Suppressor macrophage (primary cell): ENCODE measurements at places on chromosomes 3 and 15.
A peak's percentile ranks its signal among the peaks of the same experiment; 100 is the strongest.

- DNase-seq = peak; percentile 98
Observed at GRCh38 chr3:48439820-48440589, at the start of the genes CCDC51 and TMA7. TSS of gene CCDC51 (minus strand) at chr3:48440119. CDS start at chr3:48435128, 4,991 bp downstream. TSS of gene TMA7 (plus strand) at chr3:48440257. CDS start at chr3:48440297, 40 bp downstream.

DNA sequence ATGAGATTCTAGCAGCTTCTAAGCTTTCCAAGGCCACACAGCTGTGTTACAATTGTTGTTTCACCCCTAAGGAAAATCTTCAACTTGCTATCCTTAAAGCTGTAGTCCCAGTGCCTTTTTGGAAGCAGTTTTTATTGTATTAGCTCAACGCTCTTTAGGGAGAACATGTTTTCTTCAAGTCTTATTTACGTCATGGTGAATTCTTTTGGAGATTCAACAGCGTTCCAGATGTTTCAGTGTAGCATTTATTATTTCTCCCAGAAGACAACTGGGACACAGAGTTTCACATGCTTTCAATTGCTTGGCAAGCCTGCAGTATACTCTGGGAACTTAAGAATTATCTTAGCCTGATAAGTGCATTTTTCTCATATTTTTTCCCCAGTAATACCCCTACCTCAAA lies 888.3 kb downstream of the PLOD2 start:
- no peak for DNase-seq

DNA sequence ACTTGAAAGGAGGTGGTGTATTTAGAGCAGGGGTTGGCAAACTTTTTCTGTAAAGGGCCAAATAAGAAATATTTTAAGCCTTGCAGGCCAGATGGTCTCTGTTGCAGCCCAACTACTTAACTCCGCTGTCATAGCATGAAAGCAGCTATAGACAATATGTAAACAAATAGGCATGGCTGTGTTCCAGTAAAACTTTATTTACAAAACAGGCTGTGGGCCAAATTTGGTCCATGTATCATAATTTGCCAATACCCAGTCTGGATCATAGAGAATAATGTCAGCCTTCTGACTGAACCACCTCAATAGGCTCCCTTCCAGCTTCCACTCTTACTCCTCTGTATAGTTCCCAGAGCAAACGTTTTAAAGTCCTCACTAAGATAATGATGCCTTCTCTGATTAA lies 638.8 kb upstream of the CFAP20DC start:
- no peak for DNase-seq

GRCh38 chr3:158200955-158201354 lies 91.1 kb downstream of the RSRC1 start:
- DNase-seq = no peak

DNA sequence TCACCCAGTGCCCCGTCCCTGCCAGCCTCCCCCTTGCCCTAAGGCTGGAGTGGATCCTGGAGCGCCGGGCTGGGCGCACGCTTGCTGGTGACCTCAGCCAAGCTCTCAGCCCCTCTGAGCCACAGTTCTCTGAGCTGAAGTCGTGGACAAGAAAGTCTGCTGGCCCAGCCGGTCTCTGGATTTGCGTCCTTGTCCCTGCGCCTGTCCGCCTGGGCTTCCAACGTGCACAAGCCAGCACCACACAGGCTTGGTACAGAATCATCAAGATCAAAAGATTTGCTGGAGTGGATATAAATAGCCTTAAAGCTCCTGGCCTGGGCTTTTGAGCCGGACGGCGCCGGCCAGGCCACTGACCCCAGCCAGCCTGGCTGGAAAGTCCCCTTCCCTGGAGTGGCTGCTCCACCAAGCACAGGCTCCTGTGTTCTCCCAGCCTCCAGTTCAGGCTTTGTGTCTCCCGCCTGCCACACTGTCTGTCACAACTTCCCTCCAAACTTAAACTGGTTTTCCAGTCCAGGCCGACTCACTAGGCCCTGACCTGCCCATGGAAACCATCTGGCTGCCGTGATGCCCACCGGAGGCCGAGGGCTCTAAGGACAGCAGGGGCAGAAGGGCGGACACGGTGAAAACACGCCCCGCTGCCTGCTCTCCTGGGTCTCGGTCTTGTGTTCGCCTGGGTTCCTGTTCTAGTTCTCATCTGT lies 156.2 kb downstream of the NUP210 start:
- DNase-seq = no peak

DNA sequence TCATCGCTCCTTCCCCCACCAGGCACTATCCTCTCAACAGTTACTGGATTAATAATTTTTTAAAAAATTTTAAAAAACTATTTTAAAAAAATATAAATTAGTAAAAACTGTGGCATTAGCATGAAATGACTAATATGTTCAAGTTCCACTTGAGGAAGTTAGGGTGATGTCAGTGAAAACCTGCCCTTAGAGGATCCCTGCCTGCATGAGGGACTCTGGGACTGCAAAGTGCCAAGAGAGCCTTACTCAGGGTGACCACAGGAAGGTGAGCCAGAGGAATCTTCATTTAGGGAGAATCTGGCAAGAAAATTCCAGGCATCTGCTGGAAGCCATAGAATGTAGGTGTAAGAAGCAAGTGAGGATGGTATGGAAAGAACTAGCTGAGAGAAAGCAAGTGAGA lies 157.7 kb upstream of the BCL6 start:
- peak; percentile 57 for DNase-seq

- DNase-seq = no peak
Observed at GRCh38 chr15:60340207-60340921, 57.4 kb downstream of the ANXA2 start.

- no peak for DNase-seq
Observed at GRCh38 chr15:64151727-64152506, at the start of gene SNX22. TSS of gene SNX22 (plus strand) at chr15:64151731. CDS start at chr15:64151776, 45 bp downstream.

DNA sequence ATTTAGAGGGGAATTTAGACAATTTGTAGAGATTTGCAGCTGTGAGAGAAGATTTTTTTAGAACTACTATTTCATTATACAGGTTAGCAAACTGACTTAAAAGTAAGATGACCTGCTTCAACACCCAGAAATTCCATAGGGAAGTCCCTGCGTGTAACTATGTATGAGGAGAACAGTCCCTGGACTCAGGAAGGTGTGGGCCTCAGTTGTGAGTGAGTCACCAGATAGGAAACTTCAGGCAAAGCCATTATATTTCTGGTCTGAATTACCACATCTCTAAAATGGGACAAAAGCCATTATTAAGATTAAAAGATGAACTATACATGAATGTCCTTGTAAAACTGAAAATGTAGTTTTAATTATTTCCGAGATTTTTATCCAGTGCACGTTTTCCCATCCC lies 488.3 kb upstream of the GOLIM4 start:
- peak; percentile 1 for DNase-seq

DNA sequence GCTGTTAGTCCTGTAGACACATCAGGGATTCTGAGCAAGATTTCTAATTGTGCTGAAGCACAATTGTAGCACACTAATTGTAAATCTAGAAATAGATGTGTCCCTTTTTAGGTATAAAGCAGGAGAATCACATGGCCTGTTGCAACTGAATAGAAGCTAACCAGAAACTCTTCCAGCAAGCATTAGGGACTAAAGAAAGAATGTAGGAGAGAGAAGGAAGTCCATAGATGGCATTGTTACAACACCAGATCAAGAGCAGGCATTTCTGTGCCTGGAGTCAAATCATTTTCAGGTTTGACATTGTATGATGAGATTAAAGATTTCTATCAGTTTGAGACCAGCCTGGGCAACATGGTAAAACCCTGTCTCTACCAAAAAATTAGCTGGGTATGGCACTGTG lies 27.4 kb downstream of the CALML4 start:
- no peak for DNase-seq

DNA sequence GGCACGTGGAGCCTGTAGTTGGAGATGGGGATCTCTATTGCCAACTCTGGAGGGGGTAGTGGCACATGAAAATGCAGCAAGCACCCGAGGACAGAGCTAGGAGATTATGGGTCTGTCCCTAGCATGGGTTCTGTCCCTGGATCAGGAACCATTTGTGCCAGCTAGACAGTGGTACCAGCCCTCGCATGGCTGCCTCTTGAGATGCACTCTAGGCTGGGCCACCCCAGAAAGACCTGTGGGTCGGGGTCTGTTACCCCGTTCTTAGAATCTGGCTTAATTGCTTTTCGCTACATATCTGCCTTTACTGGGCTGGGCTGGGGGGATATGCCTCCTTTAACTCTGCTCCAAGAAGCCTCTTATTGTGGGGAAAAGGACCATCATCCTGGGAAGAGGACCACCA lies 54.5 kb downstream of the EPHB1 start:
- no peak for DNase-seq

DNA sequence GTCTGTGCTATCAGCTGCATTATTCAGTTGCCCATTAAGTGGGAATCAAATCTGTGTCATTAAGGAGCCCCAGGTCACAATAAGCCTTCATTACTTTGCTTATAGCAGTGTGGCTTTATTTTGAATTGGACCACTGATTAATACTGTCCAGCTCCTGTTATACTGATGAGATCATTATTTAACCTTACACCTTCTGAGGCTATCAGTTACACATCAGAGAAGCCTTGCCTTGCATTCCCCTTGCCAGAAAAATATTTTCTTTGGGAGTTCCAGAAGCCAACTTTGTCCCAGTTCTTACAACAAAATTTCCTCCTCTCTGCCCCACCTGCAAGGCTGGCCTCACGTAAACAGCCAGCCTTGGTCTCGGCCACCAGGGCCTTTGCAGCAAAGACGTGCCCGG lies 29.7 kb upstream of the ARNT2 start:
- DNase-seq = no peak

DNA sequence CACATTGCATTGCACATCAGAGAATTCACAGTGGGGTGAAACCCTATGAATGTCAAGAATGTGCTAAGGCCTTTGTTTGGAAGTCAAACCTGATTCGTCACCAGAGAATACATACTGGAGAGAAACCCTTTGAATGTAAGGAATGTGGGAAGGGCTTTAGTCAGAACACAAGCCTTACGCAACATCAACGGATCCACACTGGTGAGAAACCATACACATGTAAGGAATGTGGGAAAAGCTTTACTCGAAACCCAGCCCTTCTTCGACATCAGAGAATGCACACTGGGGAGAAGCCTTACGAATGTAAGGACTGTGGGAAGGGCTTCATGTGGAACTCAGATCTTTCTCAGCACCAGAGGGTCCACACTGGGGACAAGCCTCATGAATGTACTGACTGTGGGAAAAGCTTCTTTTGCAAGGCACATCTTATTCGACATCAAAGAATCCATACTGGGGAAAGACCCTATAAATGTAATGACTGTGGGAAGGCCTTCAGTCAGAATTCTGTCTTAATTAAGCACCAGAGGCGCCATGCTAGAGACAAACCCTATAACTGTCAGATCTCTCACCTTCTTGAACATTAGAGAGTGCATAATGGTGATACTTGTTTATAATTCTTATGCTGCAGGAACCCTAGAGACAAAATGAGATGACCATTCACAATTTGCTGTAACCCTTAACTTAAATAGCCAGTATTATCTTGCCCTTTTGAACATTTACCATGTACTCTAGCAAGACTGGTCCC lies 9.0 kb downstream of the ZNF662 start:
- no peak for DNase-seq

DNA sequence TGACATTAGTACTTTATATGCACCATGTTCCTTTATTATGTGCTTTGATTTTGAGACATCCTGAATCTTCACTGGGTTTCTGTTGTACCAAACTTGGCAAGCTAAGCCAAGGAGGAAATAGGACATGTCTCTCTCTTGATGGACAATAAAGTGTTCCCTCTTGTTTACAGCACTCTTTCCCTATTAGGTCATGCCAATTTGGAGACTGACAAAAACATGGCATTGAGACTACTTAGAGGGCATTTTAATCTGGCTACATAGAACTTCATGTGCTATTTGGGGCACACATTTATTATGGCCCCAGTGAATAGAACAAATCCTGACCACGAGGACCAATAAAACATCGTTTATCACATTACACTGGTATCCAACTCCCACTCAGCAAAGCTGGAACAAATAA lies 85.3 kb upstream of the TNFSF10 start:
- no peak for DNase-seq

GRCh38 chr15:88810446-88810845 lies 7.2 kb downstream of the ACAN start:
- DNase-seq = no peak

GRCh38 chr15:85763157-85763556 lies 31.6 kb downstream of the KLHL25 start:
- no peak for DNase-seq

DNA sequence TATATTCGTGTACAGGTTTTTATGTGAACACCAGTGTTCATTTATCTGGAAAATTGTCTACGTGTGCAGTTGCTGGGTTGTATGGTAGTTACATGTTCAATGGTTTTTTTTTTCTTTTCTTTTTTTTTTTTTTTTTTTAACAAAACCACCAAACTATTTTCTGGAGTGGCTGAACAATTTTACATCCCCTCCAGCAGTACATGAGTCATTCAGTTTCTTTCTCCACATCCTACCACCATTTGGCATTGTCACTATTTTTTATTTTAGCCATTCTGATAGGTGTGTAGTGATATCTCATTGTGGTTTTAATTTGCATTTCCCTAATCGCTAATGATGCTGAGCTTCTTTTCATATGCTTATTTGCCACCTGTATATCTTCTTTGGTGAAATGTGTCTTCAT lies 256.3 kb upstream of the EOMES start:
- no peak for DNase-seq

DNA sequence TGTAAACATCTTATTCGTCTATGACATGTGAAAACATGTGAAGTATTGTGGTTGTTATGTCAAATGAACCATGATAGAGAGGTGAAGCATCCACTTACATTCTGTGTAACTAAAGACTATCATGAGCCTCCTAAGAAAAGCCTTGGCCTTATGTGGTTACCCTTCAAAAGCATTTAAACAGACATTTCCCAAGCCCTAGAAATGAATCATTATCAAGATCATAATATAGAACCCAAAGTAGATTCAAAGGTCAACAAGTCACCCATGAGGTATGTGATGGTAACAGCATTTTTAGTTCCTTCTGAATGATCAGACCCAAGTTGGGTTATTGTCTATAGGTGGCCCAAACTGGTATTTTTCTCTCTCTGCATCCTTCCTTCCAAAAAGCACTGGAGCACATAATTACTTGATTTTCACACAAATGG lies 408.0 kb downstream of the TBL1XR1 start:
- no peak for DNase-seq

DNA sequence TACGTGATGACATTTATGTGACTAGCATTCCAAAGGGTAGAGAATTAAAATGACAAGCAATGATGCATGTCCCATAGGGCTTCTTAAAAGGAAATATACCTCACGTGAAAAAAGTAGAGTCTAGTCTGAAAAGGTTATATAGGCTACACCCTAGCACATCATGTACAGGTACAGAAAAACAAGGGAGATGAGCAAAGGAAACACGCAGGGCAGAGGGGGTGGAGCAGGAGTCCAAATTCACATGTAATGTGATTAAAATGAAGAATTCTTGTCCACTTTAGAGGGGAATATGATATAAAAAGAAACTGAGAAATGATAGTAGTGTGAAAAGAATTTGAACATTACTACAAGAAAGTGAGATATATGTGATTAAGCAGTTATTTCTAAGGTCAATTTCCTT lies 59.4 kb downstream of the HACD2 start:
- no peak for DNase-seq

DNA sequence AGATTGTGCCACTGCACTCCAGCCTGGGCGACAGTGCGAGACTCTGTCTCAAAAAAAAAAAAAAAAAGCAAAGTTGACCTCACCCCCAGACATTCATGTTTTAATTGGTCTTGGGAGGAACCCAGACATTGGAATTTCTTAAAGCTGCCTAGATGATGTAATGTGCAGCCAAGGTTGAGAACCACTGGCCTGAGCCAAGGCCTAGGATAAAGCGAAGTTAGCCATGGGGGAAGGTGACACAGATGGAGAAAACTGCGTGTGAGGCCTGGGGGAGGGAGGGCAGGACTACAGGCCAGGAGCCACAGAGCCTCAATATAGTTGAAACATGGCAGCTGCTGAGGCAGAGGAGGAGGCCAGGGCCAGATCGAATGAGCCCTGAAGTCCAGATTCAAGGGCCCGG lies 21.0 kb downstream of the GLB1 start:
- no peak for DNase-seq
